ENCODE measurements at places on chromosomes 2 and 18. TPM values are rescaled to one million over a fixed set of nuclear protein-coding genes. Genes with fewer than 3 reads are reported as not detected.

RAB6D gene
- total RNA-seq = not detected

FEV gene
- not detected for total RNA-seq

ZDBF2 gene
- 27.7 TPM for total RNA-seq

NT5C1B gene
- total RNA-seq = not detected

NOL4 gene
- 0.06 TPM for total RNA-seq

SP5 gene
- total RNA-seq = 0.10 TPM

EMX1 gene
- not detected for total RNA-seq

DSC1 gene
- not detected for total RNA-seq

SPDYA gene
- 0.83 TPM for total RNA-seq

DNA sequence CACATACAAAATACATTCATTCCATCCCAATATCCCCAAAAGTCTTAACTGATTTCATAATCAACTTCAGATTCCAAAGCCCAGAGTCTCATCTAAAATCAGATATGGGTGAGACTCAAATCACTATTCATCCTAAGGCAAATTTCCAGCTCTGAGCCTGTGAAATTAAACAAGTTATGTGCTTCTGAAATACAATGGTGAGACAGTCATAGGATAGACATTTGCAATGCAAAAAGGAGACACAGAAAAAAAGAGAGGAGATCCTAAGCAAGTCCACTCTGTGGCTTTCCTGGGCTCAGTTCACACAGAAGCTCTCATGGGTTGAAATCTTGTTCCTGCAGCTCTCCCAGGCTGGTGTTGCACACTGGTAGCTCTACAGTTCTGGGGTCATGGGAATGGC, 18.3 kb downstream of the ZNF892 start:
- no peaks in the 10 kb centered on the region for H3K4me1 ChIP-seq
- no peaks in the 10 kb centered on the region for H3K36me3 ChIP-seq
- H3K27ac ChIP-seq = no peak overlapping the region

GRCh38 chr2:238772635-238773297, 75.1 kb upstream of the TWIST2 start:
- no peaks in the 10 kb centered on the region for H3K27me3 ChIP-seq
- H3K27ac ChIP-seq = no peak overlapping the region
- H3K4me1 ChIP-seq = no peaks in the 10 kb centered on the region
- no peaks in the 10 kb centered on the region for H3K36me3 ChIP-seq
- H3K4me3 ChIP-seq = no peak overlapping the region
- DNase-seq = no peak

DNA sequence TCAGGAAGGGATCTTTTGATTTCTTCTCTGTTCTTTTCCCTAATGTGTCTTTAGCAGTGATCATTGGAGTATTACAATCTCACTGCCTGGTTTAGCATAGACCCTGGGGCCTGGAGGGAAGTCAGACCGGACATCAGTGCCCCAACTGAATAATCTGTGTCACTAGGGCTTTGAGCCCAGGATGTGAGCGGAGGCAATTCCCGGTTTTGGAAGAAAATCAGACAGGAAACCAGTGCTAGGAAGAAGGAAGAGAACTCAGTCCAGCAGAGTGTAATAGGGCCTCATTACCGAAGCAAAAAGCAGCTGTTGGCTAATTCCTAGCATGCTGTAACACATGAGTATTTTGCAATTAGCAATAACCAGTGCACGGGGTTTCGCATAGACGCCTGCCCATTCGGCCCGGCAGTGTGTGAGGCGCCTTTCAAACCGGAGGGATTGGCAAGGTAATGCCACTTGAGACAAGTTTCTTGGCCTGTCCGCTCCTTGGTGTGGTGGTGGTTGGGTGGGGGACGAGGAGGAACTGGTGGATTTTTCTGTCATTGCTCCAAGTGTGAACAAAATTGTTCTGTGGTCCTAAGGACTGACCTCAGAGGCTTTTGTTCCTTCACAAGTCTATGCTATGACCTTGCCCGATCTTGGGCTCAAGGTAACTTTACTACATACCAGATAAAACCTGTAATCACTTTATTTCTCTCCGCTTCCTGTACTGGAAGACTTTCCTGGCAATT, 2.8 kb downstream of the FOSL2 start:
- peak overlapping the region; percentile 68 for H3K27ac ChIP-seq
- no peaks in the 10 kb centered on the region for H3K27me3 ChIP-seq
- H3K36me3 ChIP-seq = peaks cover 4% of the 10 kb centered on the region
- H3K4me1 ChIP-seq = peaks cover 24% of the 10 kb centered on the region
- peak overlapping the region; percentile 75 for H3K4me3 ChIP-seq
- peak; percentile 85 for DNase-seq

GRCh38 chr2:237541243-237541642, 25.1 kb upstream of the PRLH start:
- no peak overlapping the region for H3K27ac ChIP-seq
- no peak for DNase-seq
- H3K36me3 ChIP-seq = no peaks in the 10 kb centered on the region
- no peaks in the 10 kb centered on the region for H3K27me3 ChIP-seq
- H3K4me3 ChIP-seq = no peak overlapping the region

- H3K4me1 ChIP-seq = no peaks in the 10 kb centered on the region
- H3K4me3 ChIP-seq = no peak overlapping the region
- H3K27me3 ChIP-seq = peaks cover 20% of the 10 kb centered on the region
- no peak for DNase-seq
- H3K36me3 ChIP-seq = no peaks in the 10 kb centered on the region
Observed at GRCh38 chr2:383888-384287, 96.0 kb upstream of the ALKAL2 start.

DNA sequence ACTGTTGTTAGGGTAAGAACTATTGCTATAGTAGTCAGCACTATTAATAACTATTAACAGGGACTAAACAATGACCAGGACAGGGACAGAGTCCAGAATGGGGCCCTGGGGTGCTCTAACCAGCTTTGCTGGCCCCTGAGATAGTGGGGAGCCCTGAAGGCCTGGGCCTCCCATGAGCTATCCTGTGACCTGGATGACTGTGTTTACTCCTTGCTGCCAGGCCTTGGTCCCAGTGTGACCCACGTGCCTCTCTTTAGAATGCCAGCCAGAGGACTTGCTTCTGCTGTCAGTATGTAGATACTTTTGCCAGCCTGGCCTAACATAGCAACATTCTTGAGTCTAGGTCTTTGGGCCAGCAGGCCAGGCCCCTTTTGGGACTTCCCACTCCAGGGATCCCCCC, 11.4 kb downstream of the CDK5R2 start:
- no peaks in the 10 kb centered on the region for H3K4me1 ChIP-seq
- no peak overlapping the region for H3K27ac ChIP-seq
- no peak overlapping the region for H3K4me3 ChIP-seq
- no peaks in the 10 kb centered on the region for H3K36me3 ChIP-seq

GRCh38 chr2:172412984-172413492, 14.3 kb upstream of the ITGA6 start:
- no peak for DNase-seq
- no peak overlapping the region for H3K4me3 ChIP-seq
- no peaks in the 10 kb centered on the region for H3K27me3 ChIP-seq
- H3K27ac ChIP-seq = no peak overlapping the region
- H3K4me1 ChIP-seq = no peaks in the 10 kb centered on the region

GRCh38 chr2:241804326-241805229, 4.4 kb upstream of the NEU4 start:
- no peaks in the 10 kb centered on the region for H3K36me3 ChIP-seq
- H3K27me3 ChIP-seq = 0 out of 2 replicates have a peak, but pooled peaks cover 8% of the 10 kb centered on the region

DNA sequence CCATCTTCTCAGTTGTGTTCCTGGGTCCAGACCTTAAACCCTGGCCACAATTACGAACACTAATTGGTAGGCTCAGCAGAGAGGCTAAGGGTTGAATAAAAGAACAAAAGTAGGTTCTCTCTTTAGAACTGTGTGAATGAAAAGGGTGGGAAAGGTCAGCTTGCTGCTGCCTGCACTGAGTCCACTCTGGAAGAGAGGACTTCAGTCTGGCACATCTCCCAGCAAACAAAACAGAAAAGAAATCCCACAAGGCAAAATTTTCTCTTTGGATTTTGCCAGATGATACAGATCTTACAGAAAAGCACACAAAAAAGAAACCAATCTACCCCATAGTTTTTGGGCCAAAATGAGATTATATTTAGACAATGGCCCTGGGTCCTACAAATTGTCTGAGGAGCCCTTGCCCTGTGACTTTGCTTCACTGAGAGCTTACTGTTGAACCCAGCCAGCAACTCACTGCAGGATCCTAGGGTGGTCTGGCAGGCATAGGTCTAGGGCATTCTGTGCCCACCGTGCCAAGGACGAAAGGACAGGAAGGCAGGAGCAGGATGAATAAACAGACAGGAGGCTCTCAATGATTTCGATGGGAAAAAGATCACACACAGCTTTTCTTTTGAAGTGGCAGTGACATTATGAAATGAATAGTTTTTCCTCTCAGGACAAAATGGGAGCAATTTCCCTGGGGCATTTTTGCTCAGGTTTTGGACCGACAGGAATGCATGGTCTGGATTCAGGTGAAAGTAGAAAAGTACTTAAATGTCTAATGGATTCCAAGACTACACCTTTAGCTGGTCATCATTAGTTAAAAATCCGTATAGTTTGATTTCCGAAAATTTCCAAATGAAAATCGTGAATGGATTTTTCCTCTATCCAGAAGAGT, 68.4 kb upstream of the STAM2 start:
- no peak overlapping the region for H3K4me3 ChIP-seq
- no peaks in the 10 kb centered on the region for H3K4me1 ChIP-seq
- H3K27me3 ChIP-seq = no peaks in the 10 kb centered on the region
- no peak for DNase-seq
- no peaks in the 10 kb centered on the region for H3K36me3 ChIP-seq
- H3K27ac ChIP-seq = no peak overlapping the region

- peak overlapping the region; percentile 13 for H3K27ac ChIP-seq
- no peak for DNase-seq
- H3K27me3 ChIP-seq = no peaks in the 10 kb centered on the region
- H3K4me3 ChIP-seq = no peak overlapping the region
Observed at GRCh38 chr2:31383471-31384153, 30.9 kb downstream of the XDH start.

- no peaks in the 10 kb centered on the region for H3K36me3 ChIP-seq
- H3K27ac ChIP-seq = no peak overlapping the region
- H3K4me1 ChIP-seq = no peaks in the 10 kb centered on the region
- H3K4me3 ChIP-seq = no peak overlapping the region
- no peaks in the 10 kb centered on the region for H3K27me3 ChIP-seq
Observed at GRCh38 chr18:79477711-79478483, 82.2 kb downstream of the NFATC1 start.

- H3K4me3 ChIP-seq = no peak overlapping the region
- no peak for DNase-seq
- H3K36me3 ChIP-seq = no peaks in the 10 kb centered on the region
- H3K27me3 ChIP-seq = no peaks in the 10 kb centered on the region
- H3K4me1 ChIP-seq = no peaks in the 10 kb centered on the region
- H3K27ac ChIP-seq = no peak overlapping the region
Observed at GRCh38 chr2:164438490-164439205, 182.6 kb downstream of the GRB14 start.

- H3K27me3 ChIP-seq = no peaks in the 10 kb centered on the region
- DNase-seq = no peak
- H3K36me3 ChIP-seq = no peaks in the 10 kb centered on the region
- H3K4me1 ChIP-seq = no peaks in the 10 kb centered on the region
Observed at GRCh38 chr2:169073963-169074751, 4.8 kb downstream of the DHRS9 start.

DNA sequence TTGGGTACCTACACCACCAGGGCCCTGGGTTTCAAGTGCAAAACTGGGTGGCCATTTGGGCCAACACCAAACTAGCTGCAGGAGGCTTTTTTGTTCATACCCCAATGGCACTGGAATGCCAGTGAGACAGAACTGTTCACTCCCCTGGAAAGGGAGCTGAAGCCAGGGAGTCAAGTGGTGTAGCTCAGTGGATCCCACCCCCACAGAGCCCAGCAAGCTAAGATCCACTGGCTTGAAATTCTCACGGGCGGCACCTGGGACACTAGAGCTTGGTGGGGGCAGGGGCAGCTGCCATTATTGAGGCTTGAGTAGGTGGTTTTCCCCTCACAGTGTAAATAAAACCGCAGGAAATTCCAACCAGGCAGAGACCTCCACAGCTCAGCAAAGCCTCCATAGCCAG, 46.0 kb upstream of the FAM110C start:
- H3K36me3 ChIP-seq = no peaks in the 10 kb centered on the region
- no peak for DNase-seq
- no peak overlapping the region for H3K27ac ChIP-seq
- H3K4me3 ChIP-seq = no peak overlapping the region

DNA sequence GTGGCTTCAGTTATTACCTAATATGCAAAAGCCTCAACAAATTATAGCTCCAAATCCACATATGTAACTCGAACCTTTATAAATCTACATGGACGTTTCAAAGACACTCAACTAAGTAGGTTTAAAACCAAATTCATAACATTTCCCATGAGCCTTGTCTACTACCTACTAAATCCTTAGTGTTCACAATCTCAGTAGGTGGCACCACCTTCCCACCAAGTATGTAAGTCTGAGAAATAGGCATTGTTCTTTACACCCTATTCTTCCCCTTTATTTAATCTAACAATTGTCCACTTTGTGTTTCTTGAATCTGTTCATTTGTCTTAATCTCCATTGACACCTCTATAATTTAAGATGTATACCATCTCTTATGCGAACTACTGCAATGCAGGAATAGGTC, 4.6 kb downstream of the PIGN start:
- DNase-seq = no peak
- peaks cover 7% of the 10 kb centered on the region for H3K4me1 ChIP-seq
- no peak overlapping the region for H3K27ac ChIP-seq

GRCh38 chr2:238423561-238424312, 3.0 kb upstream of the ASB1 start:
- H3K36me3 ChIP-seq = no peaks in the 10 kb centered on the region
- H3K4me1 ChIP-seq = peaks cover 29% of the 10 kb centered on the region
- peak; percentile 41 for DNase-seq
- H3K27me3 ChIP-seq = no peaks in the 10 kb centered on the region

DNA sequence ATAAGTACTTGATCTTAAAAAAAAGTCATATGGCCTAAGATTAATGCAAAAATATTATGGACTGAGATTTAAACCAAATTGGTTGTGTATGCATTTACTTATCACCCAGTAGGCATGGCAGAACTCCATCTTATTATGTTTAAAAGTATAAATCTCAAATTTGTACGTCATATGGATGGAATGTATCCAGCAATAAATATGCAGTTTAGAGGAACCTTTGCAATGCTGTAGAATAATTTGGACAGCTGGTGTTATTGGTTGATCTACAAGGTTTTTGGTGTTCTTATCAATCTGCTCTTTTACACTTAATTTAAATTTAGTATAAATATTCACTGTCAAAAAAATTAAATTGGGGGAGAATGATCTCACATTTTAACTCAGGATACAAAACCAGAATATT, 640.2 kb downstream of the SATB2 start:
- no peak overlapping the region for H3K27ac ChIP-seq
- H3K27me3 ChIP-seq = no peaks in the 10 kb centered on the region
- no peaks in the 10 kb centered on the region for H3K4me1 ChIP-seq
- no peak for DNase-seq

GRCh38 chr18:69954719-69955480, 7.2 kb upstream of the CD226 start:
- H3K4me3 ChIP-seq = no peak overlapping the region
- no peaks in the 10 kb centered on the region for H3K36me3 ChIP-seq
- no peaks in the 10 kb centered on the region for H3K4me1 ChIP-seq
- no peak overlapping the region for H3K27ac ChIP-seq
- no peak for DNase-seq

DNA sequence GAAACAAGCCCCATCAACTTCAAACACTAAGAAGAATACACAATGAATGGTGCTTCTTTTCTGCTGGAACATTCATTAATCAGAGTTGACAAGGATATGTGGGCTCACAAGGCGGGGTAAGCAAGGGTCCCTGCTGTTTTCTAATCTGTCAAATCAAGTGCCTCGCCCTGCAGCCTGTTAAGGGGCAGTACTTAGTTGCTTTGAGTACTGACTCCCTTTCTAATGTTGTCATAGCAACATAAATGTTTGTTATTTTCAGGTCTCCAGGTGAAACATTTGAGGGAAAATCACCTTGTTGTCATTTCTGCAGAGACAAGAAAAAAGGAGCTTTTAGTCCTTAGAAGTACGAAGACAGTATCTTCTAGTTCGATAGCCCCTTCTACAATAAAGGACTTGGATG, 284.7 kb upstream of the PKDCC start:
- H3K4me1 ChIP-seq = no peaks in the 10 kb centered on the region
- H3K4me3 ChIP-seq = no peak overlapping the region
- no peak overlapping the region for H3K27ac ChIP-seq
